ENCODE measurements at places on chromosomes 16 and 17.

DNA sequence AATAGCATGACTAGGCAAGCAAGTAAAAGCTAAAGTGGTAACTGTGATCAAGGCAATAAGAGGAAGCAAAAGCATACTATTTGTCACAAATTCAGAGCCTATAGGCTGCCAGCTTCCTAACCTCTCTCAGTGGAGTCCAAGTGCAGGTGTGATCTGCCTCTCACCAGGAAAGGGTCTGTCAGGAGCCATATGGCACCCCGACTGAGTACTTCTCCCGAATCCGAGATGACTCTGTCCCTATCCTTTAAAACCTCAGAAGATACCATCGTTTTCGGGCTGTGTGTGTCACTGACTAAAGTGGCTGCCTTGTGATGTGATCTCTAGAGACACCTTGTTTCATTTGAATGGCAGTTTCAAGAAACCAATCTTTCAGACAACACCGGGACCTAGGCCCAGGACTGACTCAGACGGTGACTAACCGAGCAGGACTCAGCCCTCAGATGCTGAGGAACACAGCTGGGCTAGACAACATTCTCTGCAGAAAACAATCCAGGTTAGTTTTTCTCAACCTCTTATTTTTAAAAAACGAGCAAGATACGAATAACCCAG lies 63.6 kb downstream of the SMG6 start:
- DNase-seq, result no peak

GRCh38 chr16:19472482-19472881 lies 49.4 kb downstream of the GDE1 start:
- no peak for DNase-seq

DNA sequence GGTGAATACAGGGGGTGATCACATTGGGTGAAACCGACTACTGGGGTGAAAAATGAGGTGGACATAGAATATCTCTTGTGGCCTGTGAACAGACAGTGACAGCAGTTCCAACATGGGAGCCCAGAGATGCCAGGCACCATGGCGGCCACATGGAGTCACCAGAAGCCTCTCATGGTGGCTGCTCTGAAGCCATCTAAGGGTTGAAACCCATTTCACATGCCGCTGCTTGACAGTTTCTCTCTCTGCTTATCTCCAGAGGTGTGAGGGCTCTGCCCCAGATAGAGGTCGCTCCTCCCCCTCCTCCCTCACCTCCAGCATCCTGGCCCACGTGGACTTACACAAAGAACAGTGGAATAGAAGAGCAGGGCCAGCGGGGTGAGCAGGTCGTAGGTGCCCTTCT lies 37.9 kb upstream of the PIK3R6 start:
- no peak for DNase-seq

GRCh38 chr17:68737761-68738443 lies 136.7 kb upstream of the FAM20A start:
- no peak for DNase-seq

DNA sequence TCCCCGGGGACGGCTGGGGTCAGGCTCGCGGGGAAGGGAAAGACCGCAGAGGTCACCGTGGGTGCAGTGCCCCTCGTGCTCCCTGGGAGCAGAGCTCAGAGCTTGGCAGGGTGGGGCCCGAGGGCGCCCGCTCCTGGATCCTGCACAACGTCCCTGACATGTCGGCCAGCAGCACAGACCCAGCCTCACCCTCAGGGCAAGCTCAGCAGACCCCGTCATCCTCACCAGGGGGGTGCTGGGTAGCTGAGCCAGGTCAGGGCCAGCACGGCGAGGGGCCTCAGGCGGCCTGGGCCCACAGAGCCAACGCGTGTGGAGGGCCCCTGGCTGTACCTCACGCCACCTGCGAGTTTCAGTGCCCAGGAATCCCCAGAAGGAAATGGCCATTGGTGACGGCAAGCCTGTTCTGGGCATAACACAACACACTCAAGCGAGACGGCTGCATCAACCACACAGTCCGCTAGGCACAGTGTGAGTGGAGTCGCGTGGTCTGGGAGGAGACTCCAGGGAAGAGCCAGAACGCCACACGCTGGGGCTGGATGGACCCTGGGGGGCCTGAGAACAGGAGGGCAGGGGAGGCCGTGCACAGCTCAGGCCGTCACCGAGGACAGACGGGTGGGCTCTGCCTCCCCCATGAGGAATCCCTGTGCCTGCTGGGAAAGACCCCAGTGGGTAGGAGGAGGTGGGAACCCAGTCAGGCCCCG lies 60.3 kb downstream of the ZNF778 start:
- no peak for DNase-seq

- DNase-seq, result no peak
Measured at GRCh38 chr16:12740986-12741610, 62.6 kb downstream of the CPPED1 start.

GRCh38 chr17:81961087-81961511 lies at the start of gene NOTUM:
NOTUM (minus strand) TSS chr17:81961187; CDS start chr17:81960909, 278 bp downstream.
- no peak for DNase-seq

GRCh38 chr17:29760279-29761039 lies 137.7 kb upstream of the CORO6 start:
- DNase-seq, result no peak

- DNase-seq, result no peak
Measured at GRCh38 chr17:83025636-83026280, 53.7 kb upstream of the METRNL start.

GRCh38 chr17:40646791-40647623 lies 611 bp downstream of the SMARCE1 start:
- DNase-seq, result no peak

GRCh38 chr17:67223924-67224323 lies 21.1 kb downstream of the HELZ start:
- no peak for DNase-seq

DNA sequence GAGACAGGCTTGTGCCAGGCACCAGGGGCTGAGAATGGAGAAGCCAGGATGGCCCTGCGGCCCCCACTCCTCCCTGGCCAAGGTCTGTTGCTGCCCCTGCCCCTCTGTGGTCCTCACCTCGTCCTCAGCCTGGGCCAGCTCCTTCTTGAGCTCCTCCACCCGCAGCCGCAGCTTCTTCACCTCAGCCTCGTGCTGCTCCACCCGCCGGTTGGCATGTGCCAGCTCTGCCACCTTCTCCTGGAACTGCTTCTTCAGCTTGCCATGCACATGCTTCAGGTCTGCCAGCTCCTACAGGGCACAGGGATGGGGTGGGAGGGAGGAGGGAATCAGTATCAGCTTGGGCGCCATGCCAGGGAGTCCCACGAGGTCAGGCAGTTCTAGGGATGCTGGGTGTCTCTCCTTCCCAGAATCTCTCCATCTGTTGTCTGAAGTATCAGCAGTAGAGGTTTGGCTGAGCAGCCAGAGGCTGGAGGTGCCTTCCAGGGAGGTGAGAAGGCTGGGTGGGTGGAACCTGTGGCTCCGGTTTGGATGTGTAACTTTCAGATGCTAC lies 20.1 kb downstream of the CCDC102A start:
- DNase-seq, result no peak

DNA sequence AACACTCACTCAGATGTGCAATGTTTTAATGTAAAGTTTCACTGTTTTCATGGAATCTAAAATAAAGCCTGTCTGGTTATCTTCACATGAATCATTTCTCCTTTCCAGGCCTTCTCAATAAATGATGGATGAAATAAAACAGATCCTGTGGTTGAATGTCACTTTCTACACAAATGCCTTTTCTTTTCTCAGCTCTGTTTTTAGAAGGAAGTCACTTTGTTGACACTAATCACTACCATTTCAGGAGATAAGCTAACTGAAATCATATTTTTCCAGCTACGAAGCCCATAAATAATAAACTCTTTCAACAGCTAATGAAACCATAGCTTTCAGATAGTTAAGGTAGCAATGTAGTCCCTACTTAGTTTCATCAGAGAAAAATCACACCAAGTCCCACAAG lies 17.9 kb downstream of the NME2 start:
- DNase-seq, result no peak

GRCh38 chr16:29141586-29142324 lies 156.9 kb downstream of the LAT start:
- DNase-seq, result no peak

DNA sequence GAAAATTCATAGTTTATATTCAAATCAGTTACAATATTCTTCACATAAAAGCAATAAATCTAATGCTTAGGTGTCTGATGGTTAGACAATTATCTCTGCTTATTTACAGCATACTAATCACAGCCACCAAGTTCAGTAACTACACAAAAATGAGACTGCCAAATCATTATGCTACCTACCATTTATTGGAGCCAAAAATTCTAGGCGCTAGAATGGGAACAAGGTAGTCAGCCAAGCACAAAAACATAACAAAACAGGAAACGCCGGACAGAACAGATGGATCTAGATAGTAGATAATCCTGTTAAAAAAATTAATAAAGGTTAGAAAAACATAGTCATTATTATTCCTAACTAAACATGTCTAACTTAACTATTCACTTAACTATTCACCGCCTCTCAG lies 3.6 kb downstream of the ARL6IP1 start:
- no peak for DNase-seq

- DNase-seq, result peak; percentile 49
Measured at GRCh38 chr17:7296189-7296861, 1.9 kb upstream of the YBX2 start.

- DNase-seq, result no peak
Measured at GRCh38 chr17:43801844-43802243, 21.6 kb downstream of the CFAP97D1 start.

DNA sequence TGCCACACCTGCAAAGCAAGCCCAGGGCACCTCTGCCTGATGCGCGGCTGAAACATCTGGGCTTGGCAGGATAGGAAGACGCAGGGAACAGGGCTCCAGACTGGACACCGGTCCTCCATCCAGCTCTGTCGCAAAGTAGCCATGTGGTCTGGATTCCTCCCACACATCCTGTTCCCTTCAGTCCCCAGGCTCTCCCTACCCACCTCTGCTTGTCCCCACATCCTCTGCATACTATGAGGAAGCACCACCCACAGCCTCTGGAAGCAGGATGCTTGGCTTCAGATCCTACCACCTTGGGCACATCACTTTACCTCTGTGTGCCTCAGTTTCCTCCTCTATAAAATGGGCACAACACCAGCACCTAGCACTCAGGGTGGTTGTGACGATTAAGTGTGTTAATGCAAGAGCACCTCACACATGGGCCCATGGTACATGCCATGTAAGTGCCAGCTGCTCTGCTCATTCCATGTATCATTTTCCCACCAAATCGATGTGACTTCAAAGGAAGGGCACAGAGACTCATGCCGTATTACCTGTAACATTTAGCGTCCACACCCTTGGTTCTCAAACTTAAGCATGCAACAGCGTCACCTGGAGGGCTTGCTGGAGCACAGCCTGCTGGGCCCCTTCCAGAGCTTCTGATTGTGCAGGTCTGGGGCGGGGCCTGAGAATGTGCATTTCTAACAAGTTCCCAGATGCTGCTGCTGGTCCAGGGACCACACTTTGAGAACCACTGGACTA lies 138.6 kb upstream of the SDK2 start:
- no peak for DNase-seq

- DNase-seq, result no peak
Measured at GRCh38 chr16:9484881-9485280, 393.4 kb downstream of the HAPSTR1 start.

DNA sequence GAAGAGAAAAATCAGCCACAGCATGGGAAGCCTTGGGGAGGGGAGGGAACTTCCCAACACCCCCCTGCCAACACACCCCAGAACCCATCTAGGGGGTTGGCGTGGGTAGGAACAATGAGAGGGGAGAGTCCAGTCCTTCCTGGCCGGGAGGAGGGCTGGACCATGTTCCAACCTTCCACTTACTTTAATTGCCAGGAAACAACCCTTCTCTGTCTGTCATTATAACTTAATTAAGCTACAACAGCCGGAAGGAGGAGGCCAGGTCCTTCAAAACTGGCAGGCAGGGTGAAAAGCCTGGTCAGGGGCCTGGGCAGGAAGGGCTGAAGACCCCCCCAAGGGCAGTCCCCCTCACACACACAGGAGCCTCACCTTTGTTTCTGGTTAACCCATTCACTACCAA lies 447.0 kb downstream of the SOX9 start:
- DNase-seq, result no peak

DNA sequence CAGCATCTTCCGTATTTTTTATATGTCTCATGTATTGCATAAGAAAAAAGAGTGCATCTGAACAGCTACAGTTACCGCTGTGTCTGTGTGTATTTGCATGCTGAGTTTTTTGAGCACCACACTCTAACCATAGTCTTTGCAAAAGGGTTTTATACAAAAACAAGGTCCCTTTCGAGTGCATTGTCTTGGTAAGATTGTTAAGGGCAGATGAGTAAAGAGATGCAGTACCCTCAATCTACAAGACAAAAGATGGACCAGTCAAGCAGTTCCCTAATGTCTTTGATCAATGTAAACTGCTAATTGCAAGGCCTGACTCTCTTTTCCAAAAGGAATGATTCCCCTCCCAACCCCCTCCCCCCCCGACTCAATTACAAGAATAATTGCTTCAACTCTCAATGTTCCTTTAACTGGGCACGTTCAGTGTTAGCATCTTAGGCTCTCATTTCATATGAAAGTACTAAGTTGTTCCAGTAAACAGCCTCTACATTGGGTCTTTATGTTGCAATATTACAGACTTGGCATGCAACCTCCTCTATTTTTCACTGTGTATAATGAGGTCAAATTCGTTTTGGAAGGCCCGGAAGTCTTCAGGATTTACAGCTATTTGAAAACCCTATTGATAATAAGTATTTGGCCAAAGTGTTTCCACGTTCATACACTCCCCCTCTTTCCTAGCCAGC lies 471.4 kb upstream of the RBFOX1 start:
- DNase-seq, result no peak

DNA sequence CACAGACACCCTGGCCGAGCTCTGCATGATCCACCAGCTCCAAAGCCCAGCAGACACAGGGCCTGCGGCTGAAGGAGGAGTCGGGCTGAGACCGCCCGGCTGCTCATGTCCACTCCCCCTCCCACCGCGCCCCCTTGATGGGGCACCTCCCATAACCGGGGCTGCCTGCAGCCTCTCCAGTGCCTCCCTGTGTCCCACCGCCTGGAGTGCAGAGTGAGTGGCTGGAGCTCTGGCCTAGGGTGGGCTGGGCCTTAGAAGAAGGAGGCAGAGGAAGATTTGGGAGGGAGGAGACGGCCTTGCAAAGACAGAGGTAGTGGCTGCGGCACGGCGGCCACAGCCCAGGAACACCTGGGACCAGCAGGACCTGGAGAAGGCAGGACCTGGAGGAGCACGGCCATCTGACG lies 4.0 kb downstream of the CBFA2T3 start:
- DNase-seq, result no peak

GRCh38 chr16:3640207-3640606 lies 14.3 kb upstream of the DNASE1 start:
- no peak for DNase-seq

DNA sequence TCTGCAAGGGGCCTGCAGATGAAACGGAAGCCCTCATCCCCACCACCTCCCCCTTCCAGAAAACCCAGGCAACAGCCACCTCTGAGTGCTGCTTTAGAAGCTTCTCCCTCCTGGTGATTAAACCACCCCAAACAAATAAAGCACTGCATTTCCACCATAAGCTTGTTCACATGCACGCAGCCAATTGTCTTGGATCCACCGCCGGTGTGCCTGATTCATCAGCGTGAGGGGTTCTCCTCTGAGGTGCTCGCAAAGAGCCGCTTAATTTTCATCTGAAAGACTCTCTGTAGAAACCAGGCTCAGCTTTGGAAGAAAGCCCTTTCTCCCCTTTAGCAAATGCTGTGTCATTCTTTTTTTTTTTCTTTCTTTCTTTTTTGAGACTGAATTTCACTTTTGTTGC lies 155.2 kb upstream of the EEF2KMT start:
- no peak for DNase-seq
